ENCODE measurements at places on chromosomes 7 and 10.

DNA sequence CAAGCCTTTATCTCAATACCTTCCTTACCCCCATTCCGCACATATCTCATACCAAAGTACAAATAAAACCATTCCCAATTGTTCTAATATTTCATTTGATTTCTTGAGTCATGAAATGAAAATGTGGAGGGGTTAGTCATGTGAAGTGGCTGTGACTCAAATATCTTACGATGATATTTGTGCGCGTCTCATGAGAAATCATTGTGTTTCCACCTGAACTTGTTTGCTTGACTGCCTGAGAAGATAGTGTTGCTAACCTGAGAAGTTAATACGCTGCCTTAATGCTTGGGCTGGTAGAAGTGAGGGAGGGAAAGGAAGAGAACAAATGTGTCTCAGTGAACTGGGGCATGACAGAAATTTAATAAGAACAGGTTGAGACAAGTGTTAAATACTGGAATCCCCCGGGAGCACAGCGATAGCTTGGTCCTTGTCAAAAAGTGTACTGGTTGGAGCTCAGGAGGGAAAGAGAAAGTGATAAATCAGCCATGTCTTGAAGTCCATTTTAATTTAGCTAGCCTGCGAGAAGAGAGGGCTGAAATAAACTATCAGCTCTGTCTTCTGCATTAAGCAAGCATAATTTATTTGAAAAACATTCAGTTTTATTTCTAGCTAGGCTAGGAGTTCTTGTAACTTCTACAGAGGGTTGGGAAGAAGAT lies 7.2 kb upstream of the EPHA1 start:
- DNase-seq, result no peak

GRCh38 chr10:76665029-76665428 lies 972.6 kb downstream of the KCNMA1 start:
- DNase-seq, result no peak

DNA sequence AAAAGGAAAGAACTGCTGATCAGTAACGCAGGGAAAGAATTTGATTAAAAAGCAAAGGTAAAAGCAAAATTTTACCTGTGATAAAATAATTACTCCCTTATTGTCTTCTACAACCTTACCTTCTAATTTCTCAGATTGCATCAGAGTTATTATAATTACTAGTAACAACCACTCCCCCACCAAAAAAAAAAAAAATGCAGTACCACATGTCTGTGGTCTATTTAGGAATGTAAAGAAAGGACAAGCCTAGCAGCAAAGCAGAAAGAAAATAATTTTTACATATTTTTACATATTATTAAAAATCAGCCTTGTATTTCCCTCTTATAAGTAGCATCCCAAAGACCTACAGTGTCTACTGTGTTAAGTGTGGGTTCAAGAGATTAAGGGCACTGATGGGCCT lies 430.4 kb downstream of the TFEC start:
- no peak for DNase-seq

GRCh38 chr7:66246554-66247171 lies 41.5 kb downstream of the TPST1 start:
- DNase-seq, result no peak

GRCh38 chr10:25815999-25816768 lies 117.8 kb upstream of the MYO3A start:
- DNase-seq, result no peak

- DNase-seq, result no peak
Observed at GRCh38 chr10:48568131-48568530, 36.7 kb downstream of the ARHGAP22 start.

GRCh38 chr10:70776455-70777005 lies 8.6 kb downstream of the TBATA start:
- DNase-seq, result no peak

DNA sequence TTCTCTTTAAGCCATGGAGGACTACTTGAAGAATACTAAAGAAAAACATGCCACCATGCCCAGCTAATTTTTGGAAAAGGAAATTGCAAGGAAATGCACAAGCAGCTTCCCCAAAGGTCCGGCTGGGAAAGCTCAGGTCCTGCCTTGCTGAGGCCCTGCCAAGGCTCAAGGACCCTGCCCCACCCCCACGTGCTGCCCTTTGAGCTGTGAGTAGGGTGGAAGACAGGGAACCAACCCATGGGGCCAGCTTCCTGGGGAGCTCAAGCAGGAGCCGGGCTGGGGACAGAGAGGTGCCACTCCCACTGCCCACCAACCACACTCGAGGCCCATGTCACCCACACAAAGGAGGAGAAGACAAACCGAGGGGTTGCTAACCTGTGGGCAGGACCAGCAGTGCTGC lies 78.2 kb downstream of the SLIT1 start:
- no peak for DNase-seq

DNA sequence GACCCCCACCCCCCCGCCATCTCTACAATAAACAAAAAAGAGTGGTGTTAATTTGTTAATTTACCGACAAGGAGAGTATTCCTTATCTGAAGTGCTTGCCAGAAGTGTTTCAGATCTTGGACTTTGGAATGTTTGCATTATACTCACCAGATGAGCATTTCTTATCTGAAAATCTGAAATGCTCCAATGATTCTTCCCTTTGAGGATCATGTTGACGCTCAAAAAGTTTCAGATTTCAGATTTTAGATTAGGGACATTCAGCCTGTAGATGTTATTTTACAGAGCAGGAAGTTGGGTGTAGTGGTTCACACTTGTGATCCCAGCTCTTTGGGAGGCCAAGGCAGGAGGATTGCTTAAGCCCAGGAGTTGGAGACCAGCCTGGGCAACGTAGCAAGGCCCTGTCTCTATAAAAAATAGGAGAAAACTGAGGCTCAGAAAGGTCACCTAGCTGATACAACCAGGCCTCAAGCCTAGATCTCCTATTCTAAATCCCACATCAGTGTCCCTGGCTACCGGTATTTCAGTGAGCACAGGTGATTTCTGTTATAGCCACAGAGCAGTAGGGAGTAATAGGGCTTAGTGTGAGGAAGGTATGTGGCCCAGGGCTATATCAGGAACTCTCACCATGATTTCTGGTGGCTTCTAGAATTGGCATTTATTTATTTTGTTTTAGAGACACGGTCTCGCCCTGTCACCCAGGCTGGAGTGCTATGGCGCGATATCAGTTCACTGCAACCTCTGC lies 35.4 kb downstream of the TMEM120A start:
- no peak for DNase-seq

- no peak for DNase-seq
Observed at GRCh38 chr7:139987691-139988516, 74.8 kb downstream of the PARP12 start.

DNA sequence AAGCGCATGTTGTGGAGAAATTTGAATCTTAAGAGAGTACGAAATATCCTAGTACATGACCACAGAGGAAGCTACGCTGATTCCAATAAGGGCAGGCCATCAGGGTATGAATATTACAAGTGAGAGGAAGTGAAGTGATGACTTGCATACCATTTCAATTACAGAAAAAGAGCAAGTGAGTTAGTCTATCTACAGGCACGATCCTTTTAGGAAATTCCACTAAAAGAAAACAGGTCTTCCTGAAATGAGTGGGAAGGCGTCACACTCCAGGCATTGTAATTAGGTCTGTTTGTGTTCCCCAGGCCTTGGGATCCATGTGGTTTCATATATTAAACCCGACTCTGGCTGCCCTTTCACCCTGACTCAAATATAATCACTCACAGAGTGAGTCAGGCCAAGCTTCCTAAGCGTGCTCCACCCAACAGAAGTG lies 152.5 kb downstream of the SEMA3A start:
- no peak for DNase-seq

Measured in CD4-positive, alpha-beta T cell treated with Interleukin-17A for 1 hour (primary cell).